SK-N-SH (cell line): ENCODE measurements at places on chromosomes 13 and 19.

GRCh38 chr13:100089465-100090032 lies 656 bp downstream of the PCCA start:
- no peak for DNase-seq

DNA sequence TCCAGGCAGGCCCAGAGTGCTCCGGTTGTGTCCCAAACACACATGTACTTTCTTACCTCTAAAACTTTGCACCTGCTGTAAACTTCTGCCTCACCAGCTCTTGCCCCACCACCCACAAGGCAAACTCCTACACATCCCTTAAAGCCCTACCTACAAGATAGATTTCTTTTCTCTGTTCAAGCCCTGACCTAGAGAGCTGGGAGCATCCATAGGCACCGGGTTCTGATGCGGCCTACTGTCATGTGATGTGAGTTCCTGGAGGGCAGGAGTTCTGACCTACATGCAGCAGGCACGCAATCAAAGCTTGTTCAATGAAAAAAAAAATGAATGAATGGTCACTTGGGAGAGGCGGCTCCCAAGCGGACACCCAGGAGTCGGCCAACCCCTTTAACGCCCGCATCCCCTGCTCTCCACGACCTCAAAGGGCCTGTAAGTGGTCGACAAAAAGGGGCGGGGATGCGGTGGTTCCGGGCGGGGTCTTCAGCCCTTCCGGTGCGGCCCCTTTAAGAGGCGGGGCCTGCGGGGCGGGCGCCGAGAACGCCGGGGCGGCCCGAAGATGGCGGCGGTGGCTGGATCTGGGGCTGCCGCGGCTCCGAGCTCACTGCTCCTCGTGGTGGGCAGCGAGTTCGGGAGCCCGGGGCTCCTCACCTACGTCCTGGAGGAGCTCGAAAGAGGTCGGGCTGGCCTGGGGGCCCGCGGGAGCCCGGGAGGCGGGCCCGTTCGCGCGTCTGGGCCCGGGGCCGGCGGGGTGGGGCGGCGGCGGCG lies at the start of gene MAP1S:
Gene MAP1S (plus strand): TSS at position 534 of the 765 bp plus-strand sequence. CDS start 23 bp downstream, at position 557.
- DNase-seq: peak; percentile 98

- DNase-seq: no peak
Observed at GRCh38 chr13:25731536-25731935, 320.3 kb downstream of the SHISA2 start.

GRCh38 chr19:18086590-18087138 lies at the start of gene IL12RB1:
Gene IL12RB1, minus strand, starts transcription at chr19:18086934. Its CDS starts 111 bp downstream, at chr19:18086823.
- DNase-seq: no peak

DNA sequence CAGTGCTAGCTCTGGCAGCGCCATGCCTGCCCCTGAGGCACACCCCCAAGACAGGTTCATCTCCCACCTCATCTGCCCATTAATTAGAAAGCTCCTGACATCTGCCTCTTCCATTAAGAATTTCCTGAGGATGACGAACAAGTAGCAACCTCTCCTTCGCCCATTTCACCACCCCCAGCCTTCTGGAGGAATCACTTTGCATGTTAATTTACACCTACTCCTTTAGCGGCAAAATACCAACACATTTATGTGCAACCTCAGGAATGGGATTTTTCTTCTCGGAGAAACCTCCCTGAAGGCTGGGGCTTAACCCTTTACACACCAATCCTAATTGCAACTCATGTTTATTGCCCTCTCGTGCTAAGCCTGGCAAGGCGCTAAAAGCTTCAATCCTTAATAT lies 13.8 kb downstream of the SLC7A1 start:
- DNase-seq: no peak

GRCh38 chr19:1416014-1416841 lies 8.8 kb downstream of the DAZAP1 start:
- DNase-seq: no peak

DNA sequence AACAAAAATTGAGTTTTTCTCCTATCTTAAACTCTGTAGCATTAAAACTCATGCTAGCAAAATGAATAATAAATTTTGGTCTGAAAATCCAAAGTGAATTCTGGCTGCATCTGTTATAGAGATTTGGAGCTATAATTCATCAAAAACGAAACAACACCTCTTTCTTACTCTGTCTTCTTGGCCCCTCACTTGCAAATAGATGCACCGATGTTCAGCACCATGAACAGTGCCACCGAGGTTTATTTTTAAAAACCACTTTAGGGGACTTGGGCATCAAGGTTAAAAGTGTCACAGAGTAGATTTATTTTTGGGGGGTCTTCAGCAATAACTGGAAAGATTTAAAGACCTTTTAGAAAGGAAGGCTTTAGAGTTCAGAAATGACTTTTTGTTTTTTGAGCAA lies 26.1 kb upstream of the EID2 start:
- DNase-seq: no peak

GRCh38 chr19:41702171-41702651 lies 6.2 kb upstream of the CEACAM5 start:
- no peak for DNase-seq

DNA sequence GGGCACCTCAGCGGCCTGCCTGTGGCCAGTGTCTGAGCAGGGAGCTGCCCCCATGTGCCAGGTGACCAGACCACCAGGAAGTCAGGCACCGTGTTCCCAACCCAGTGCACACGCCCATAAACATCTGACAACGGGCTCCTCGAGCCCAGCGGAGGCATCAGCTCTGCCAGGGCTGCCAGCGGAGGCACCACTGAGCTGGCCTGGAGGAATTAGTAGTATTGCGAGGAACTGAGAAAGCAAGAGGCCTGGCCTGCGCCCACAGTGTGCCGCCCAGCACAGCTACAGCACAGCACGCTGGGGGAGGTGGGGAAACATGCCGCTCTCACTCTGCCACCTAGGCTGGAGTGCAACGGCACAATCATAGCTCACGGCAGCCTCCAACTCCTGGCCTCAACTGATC lies 44.6 kb downstream of the ANKRD27 start:
- peak; percentile 37 for DNase-seq

GRCh38 chr13:80988391-80989151 lies 647.6 kb upstream of the SPRY2 start:
- no peak for DNase-seq

- no peak for DNase-seq
Observed at GRCh38 chr13:24271231-24271600, 38.2 kb upstream of the C1QTNF9 start.

DNA sequence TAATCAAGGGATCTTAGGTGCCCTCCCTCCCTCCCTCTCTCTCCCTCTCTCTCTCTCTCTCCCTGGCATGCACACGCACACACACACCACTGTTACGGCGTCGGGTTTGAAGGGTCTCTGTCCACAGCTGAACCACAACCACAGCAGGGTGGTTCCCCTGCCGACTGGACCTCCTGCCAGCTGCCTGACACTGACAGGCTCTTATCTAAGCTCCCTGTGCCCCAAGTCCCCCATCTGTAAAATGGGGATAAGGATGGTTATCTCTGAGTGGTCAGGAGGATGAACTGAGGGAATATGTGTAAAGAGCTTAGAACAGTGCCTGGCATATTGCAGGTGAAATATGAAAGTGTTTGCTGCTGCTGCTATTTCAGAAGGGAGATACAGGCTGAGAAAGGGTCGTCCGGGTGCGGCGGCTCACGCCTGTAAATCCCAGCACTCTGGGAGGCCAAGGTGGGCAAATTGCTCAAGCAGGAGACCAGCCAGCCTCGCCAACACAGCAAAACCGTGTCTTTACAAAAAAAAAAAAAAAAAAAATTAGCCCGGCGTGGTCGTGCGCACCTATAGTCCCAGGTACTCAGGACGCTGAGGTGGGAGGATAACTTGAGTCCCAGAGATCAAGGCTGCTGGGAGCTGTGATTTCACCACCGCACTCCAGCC lies 852 bp upstream of the SHISA7 start:
- no peak for DNase-seq

GRCh38 chr19:56538761-56539263 lies at the start of gene ZFP28:
Gene ZFP28, plus strand, starts transcription at chr19:56538948. Its CDS starts 71 bp downstream, at chr19:56539019.
- DNase-seq: peak; percentile 95

- no peak for DNase-seq
Observed at GRCh38 chr13:74003374-74003773, 130.8 kb downstream of the KLF12 start.

- peak; percentile 43 for DNase-seq
Observed at GRCh38 chr13:59103004-59103768, 1060.5 kb downstream of the DIAPH3 start.

GRCh38 chr19:11390933-11391680 lies 7.0 kb upstream of the EPOR start:
- DNase-seq: no peak

GRCh38 chr13:48492096-48492440 lies 40.8 kb downstream of the RCBTB2 start:
- no peak for DNase-seq

GRCh38 chr13:106041445-106041844 lies 494.0 kb downstream of the EFNB2 start:
- DNase-seq: no peak

GRCh38 chr19:31448221-31448657 lies 99.0 kb upstream of the TSHZ3 start:
- peak; percentile 36 for DNase-seq

- no peak for DNase-seq
Observed at GRCh38 chr19:5205937-5206750, 134.5 kb downstream of the PTPRS start.

DNA sequence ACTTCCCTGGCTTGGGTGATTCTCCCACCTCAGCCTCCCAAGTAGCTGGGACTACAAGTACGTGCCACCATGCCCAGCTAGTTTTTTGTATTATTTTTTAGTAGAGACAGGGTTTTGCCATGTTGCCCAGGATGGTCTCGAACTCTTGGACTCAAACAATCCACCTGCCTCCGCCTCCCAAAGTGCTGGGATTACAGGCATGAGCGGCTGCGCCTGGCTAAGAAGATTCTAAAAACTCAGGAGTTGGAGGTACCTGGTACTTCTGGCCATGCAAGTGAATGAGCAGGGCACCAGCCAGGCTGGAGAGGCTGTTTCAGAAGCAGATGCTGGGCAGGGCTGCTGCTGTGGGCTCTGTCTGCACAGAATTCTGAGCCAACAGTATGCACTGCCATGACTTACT lies 6.1 kb downstream of the MZF1 start:
- DNase-seq: no peak

DNA sequence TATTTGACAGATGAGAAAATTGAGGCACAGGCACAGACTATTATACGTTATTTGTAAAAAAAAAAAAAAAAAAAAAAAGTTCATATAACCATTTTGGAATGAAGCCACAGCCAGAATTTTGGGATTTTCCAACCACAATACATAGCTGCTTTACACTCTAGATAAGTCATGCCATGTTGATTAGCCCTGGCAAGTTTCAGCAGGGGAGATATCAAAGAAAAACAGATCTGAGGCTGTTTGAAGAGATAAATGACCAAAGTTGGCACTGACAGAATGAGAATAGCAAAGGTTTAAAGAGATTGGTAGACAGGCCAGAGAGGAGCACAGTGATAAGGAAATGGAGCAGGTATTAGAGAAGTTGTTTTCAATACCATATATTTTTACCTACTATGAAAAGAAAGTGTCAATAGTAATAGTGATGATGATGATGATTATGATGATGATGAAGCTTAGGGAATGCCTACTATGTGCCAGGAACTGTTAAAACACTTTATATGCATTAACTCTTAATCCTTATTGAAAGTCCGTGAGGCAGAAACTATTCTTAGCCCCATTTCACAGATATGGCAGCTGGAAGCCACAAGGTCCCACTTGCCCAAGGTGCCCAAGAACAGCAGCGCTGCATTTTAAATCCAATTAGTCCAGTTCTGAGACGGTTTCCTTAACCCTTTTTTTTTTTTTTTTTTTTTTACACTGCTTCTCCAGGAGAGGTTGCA lies 105.5 kb downstream of the MBNL2 start:
- DNase-seq: no peak

GRCh38 chr13:38897521-38897920 lies 93.1 kb downstream of the STOML3 start:
- no peak for DNase-seq

DNA sequence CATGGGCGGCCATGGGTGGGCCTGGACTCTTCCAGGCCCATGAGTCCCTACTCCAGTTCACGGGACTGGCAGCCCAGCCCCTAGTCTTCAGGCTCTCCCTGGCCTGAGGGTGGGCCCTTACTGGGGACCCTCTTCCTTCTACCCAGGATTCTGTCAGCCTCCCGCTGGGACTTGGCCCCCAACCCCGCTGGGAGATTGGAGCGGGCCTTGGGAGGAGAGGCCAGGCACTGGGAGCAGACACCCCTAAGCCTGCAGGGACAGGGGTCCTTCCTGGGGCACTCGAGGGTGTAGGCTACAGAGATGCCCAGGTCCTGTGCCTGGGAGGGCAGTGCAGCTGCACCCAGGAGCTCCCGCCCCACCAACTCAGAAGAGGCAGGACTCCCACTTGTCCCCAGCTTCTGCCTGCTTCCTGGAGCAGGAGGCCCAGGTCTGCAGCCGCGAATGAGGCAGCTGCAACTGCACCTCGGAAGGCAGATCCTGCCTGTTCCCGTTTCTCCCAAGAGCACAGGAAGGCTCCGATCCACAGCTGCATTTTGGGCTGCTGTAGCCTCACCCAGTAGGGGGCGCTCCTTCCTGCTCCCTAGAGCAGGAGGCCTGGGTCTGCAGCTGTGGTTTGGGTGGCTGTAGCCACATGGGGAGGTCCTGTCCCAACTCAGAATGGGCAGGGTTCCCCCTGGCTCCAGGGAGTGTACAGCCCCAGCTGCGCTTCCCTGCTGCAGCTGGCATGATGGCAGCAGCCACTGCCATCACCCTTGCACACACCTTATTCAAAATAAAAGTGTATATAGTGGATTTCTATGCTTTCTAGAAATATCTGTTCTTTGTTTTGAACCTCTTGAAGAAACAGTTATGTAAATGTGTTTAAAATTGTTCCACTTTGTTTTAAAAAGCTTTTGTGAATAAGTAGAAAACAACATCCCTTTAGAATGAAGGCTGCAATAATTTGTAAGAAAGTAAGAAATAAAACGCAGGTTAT lies 46.8 kb downstream of the TEX26 start:
- peak; percentile 29 for DNase-seq

DNA sequence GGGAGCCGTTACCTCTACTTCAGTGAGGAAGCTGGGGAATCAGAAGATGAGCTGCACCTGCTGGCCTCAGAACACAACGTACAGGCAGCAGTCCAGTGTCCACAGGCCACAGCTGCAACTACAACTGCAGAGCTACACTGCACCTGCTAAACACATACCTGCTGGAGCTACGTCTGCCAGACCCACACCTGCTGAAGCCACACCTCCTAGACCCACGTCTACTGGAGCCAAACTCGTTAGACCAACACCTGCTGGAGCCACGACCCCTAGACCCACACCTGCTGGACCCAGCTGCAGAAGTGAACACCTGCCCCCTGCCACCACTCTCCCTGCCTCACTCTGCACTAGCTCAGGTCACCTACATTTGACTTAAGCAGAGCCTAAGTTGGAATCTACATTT lies 169.9 kb downstream of the USP12 start:
- no peak for DNase-seq

- DNase-seq: no peak
Observed at GRCh38 chr19:1505991-1506881, 6.6 kb downstream of the ADAMTSL5 start.

GRCh38 chr19:48623556-48624066 lies 4.3 kb downstream of the SPHK2 start:
- DNase-seq: peak; percentile 65
